ENCODE measurements at places on chromosomes 2 and 18. TPM values are rescaled to one million over a fixed set of nuclear protein-coding genes. Genes with fewer than 3 reads are reported as not detected.

- no peak for DNase-seq
These were observed 1.9 kb upstream of the NABP1 start for GRCh38 chr2:191675807-191676721.

- DNase-seq, result no peak
These were observed 408.6 kb downstream of the MTX2 start for GRCh38 chr2:176677746-176678265.

CD28 gene
- total RNA-seq, result 0.24 TPM

GRCh38 chr2:144596073-144596871 is 76.4 kb upstream of the ZEB2 start:
- peak; percentile 53 for DNase-seq

- no peak for DNase-seq
These were observed 42.2 kb downstream of the CD302 start for GRCh38 chr2:159755788-159756187.

- peak; percentile 6 for DNase-seq
These were observed 47.8 kb downstream of the PHLPP1 start for GRCh38 chr18:62763101-62763521.

DNA sequence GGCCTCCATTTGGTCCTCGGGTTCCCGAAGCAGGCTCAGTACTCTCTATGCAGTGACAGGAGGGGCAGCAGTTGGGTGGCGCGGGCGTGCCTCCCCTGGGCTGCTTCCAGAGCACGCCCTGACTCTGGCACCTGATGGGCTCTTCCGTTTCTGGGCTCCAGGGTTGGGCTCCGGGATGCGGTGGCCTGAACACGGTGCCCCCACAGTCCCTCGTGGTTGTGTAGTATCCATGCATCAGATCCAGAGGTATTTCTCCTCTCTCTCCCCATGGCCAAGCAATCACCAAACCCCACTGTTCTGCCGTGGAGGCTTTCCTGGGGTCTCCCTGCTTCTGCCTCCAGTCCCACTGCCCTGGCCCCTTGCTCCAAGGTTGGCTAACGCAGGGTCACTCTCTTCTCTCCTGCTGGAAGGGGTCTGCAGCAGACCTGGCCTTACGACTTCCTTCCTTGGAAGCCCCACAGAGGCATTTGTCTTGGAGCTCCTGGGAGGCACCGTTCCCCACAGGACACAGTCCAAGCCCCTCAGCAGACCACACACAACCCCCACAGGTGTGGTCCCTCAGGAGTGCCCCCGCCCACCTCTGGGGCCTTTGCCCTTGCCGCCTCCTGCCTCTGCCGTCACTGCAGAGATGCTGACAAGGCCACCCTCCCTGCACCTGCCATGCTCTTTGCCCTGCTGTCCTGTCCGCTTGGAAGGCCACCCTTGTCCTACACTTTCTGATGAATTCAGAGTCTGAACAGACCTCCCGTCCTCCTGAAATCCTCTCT is 136.6 kb upstream of the ASB18 start:
- DNase-seq, result no peak

GRCh38 chr18:12057419-12058039 is 36.1 kb upstream of the ANKRD62 start:
- DNase-seq, result no peak

- DNase-seq, result no peak
These were observed 1.3 kb downstream of the USP34 start for GRCh38 chr2:61469424-61470121.

DNA sequence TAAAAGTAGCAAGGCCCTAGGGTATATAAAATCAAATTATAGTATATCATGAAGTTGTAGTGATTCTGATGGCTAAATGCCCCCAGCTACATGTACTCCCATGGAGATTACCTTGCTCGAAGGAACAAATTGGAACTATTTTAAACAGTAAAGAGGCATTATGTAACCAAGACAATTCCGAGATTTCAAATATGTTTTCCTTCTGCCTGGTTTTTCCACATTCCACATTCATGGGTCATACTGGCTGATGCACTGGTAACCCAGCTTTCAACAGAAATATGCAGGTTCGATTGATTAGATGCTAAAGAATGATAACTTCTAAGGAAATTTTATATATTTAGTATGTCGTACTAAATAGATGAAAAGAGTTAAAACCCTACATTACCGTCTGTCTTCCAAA is 62.3 kb upstream of the MGAT4A start:
- DNase-seq, result no peak

DNA sequence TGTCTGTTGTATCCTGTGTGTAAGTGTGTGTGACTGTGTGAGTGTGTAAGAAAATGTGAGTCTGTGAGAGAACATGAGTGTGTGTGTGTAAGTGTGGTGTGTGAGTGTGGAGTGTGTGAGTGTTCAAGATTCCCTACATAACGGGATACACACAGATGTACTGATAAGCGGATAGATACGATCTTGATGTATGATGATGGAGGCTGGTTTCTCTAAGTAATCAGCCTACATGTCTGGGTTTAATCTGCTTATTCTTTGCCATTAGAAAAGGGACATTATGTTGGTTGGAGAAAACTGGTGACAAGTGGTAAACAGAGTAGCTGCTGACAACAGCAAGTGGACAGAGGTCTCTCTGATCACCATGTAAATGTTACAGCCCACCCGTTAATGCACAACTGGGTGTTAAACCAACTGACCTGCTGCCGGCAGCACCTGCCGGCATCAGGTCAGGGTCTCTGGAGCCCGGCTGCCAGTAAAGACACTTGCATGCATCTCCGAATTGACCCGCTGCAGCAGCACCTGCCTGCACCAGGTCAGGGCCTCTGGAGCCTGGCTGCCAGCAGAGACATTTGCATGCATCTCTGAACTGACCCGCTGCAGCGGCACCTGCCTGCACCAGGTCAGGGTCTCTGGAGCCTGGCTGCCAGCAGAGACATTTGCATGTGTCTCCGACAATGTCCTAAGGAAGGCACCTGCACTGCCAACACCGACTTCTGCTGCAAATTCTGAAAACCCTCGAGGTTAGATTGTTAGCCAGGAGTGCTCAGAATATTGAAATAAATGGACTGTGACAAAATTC is 87.5 kb downstream of the MBP start:
- no peak for DNase-seq

DNA sequence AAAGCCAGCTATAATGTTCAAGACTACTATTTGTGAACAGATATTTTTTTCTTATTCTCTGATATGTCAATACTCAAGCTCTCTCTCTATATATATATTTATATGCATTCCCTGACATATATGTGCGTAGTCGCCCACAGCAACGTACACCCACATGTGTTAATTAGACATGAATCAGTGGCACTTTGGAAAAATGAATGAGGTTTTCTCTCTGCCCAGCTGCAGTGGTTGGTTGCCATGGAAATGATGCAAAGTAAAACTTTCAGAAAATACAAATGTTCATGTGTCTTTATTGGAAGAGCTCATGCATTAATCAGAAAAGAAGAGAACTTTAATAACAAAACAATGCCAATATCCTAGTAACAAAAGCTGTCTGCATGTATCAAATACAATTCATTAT is 34.7 kb downstream of the UNC80 start:
- DNase-seq, result no peak

- DNase-seq, result no peak
These were observed 19.6 kb downstream of the NDUFAF7 start for GRCh38 chr2:37250869-37251740.

All from SJCRH30 (cell line).